ENCODE measurements at places on chromosomes 5 and 9.

DNA sequence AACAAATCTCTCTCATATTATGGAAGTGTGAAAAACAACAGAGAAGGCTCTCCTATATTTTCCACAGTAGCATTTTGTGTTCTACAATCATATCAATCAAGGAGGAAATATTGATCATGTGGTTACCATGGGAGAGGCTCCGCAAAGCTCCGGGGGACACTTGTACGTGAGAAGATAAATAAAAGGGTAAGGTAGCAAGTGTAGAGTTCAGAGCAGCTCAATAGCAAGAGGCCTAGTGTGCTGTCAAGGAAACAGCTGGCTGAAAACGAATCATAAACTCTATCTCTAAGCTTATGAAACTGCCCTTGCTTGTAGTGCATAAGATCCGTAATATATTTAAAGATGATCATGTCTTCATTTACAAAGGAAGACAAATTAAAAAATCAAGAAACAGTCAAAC, 57.5 kb downstream of the CDH18 start:
- no peak for DNase-seq

- DNase-seq = no peak
Observed at GRCh38 chr5:32143617-32144377, 30.3 kb downstream of the GOLPH3 start.

DNA sequence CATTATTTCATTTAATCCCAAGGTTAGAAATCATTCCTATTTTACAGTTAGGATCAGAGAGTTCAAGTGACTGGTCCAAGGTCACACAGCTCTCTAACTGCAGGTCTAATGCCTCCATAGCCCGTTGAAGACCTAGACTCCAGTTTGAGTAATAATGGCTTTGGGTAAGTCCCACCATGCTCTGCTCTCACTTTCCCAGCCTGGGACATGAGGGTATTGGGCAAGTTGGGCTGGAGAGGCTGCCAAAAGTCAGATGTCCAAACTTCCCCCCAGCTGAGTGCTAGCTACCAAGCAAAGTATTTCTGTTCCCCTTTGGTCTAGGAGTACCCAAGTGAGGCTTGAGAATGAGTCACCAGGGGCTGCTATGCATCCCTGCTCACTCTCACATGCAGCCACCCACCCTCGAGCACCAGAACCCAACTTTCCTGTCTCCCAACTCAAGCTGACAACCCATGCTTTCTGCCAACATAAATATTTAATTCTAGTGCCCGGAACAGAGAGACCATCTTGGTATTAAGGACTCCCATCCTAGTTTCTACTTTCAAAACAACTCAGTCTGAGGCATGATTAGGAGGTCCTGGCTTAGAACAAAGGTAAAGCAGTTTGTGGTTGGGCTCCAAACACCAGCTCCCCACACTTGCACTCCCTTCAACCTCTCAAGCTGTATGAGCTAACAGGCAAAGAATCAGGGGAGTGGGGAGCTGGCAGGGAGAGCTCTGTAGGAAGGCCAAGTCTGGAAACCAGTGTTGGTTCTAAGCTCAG, 236.5 kb upstream of the TRIM32 start:
- no peak for DNase-seq

DNA sequence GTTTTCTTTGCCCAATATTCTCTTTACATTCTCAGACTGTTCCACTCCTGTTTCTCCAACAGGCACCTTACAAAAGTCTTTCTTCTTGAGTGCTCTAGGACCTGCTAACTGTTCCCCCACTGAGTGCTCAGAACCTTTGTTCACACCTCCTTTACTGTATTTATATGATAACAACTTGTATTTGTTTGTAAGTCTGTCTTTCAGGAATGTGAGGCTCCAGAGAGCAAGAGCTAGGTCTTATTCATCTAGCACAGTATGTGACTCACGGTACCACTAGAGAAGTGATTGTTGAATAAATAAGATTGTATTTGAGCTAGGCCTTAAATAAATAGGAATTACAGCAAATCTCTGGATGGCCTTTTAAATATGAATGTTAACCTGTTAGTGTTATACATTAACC, 42.5 kb upstream of the MYOT start:
- DNase-seq = no peak

DNA sequence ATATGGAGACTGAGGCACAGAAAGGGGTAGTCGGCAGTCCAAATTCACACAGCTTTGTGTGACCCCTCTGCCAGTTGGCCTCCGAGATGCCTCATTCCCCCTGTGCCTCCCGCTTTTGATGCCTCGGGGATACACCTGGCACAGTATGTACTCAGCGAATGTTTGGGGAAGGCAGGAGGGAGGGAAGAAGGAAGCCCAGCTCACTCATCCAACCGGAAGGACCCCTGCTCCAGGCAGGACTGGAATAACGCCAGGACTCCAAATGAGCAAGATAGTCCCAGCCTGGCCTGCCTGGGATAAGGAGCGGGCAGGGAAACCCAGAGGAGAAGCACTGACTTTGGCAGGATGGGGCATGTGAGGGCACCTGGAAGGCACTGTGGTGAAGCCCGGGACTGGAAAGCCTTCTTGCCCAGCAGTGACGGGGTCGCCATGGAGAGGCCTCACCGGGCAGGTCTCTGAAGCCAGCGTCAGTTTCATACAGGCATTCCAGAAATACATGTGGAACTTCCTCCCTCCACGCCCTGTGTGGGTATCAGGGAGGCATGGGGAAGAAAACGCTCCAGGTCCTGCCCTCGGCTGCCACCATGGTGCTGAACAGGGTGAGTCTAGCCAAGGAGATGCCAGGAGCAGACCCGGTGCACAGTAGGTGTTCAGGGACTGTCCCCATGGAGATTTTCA, 20.3 kb downstream of the LMX1B start:
- no peak for DNase-seq

DNA sequence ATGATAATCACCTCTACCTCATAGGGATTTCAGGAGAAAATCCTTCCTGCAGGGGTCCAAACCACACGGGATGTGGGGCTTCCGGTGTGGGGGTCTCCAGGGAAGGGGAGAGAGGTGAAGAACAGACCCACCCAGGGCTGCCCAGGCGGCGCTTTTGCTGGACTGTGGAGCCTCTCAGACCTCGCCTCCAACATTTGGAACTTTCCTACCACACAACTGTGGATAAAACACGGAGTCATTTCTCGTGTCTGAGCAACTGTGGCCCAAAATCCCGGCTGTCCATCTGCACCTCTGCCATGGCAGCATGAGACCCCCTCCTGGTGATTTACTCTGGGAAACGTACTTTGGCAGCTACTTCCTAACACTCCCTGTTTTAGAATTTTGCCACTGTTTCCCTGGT, 307.8 kb upstream of the IRX4 start:
- DNase-seq = no peak

DNA sequence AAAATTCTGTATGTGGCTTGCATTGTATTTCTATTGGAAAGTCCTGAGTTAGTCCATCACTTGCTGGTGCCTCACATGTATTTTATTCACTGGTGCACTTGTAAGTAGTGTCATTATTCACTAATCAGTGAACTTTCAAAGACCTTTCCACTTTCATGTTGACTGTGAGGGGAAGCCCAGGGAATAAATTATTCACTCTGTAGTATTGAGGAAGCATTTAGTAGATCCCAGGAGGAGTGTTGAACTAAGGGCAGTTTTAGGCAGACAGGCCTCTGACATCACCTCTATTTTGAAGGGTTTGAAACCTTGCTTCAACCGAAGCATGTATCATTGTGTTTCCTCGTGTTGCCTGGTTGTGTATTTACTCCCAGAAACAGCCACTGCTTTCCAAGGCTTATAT, 705.4 kb upstream of the RIOK2 start:
- no peak for DNase-seq

DNA sequence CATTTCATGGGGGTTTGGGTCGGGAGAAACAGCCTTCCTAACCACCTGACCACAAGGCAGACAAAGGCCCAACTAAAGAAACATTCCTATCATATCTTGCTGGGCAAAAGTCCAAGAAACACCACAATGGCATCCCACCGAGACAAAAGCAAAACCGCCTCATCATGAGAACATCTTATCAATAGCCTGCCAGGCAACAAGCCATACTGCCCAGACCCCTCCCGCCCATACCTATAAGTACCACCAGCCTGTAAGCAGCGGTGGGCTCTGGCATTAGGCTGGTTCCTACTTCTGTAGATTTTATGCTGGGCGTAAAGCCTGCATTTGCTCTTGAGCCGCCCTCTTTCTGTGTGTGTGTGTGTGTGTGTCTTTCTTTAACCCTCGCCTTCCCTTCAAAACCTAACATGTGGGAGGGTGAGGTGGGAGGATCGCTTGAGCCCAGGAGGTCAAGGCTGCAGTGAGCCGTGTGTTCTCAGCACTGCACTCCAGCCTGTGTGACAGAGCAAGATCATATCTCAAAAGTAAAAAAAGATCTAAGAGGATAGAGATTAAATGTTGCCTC, 56.9 kb downstream of the PDE6A start:
- no peak for DNase-seq

- DNase-seq = no peak
Observed at GRCh38 chr9:126146254-126147145, 180.1 kb upstream of the MVB12B start.

DNA sequence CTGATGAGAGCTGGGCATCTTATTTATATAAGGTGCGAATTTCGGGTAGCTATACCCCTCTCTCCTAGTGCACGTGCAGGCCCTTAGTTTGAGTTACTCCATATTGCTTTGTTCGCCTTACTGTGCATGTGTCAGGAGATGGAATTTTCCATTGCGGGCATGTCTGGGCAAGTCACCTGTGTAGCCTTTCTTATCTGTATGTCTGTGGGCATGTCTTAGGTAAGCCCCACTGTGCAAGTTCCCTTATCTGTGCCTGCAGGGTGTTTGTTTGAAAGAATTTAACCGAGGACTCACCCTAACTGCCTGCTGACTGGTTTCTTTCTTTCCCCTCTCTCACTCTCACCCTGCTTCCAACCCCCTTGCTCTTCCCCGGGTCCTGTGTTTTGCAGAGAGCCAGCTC, 140.7 kb upstream of the RANBP3L start:
- no peak for DNase-seq

GRCh38 chr9:26129217-26129616, 451.0 kb upstream of the TUSC1 start:
- DNase-seq = no peak

DNA sequence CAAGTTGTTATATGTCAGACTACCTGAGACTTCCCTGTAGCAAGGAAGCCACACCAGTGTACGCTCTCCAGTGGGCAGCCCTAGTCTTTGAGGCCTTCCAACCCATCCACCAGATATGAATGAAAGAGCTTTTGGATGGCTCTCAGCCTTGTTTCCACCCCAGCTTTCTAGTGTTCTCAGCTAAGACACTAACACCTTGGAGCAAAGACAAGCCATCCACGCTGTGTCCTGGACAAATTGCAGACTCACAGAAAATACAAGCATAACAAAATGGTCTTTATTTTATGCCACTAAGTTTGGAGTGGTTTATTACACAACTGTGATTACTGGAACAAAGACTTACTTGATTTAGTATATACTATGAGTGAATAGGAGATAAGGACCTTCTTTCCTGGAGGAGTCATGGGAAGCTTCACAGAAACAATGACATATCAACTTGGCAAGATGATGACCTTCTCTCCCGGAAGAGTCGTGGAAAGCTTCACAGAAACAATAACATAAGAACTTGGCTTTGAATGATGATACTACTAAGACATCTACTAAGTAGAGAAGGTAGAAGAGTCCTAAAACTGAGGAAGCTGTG, 134.0 kb upstream of the VCAN start:
- DNase-seq = no peak

GRCh38 chr5:103617090-103617489, 54.5 kb upstream of the NUDT12 start:
- DNase-seq = no peak

GRCh38 chr5:139662617-139663016, 14.5 kb downstream of the CXXC5 start:
- DNase-seq = no peak

GRCh38 chr5:139667001-139667729, 19.0 kb downstream of the CXXC5 start:
- no peak for DNase-seq

GRCh38 chr5:32534041-32534440, 51.3 kb upstream of the SUB1 start:
- DNase-seq = no peak

- DNase-seq = peak; percentile 27
Observed at GRCh38 chr5:54518146-54518817, 723 bp downstream of the SNX18 start.

GRCh38 chr5:154370119-154370518, 75.7 kb upstream of the SAP30L start:
- no peak for DNase-seq

GRCh38 chr5:37873988-37874387, 34.1 kb upstream of the GDNF start:
- no peak for DNase-seq

GRCh38 chr5:36743891-36744772, 132.4 kb upstream of the NIPBL start:
- no peak for DNase-seq

DNA sequence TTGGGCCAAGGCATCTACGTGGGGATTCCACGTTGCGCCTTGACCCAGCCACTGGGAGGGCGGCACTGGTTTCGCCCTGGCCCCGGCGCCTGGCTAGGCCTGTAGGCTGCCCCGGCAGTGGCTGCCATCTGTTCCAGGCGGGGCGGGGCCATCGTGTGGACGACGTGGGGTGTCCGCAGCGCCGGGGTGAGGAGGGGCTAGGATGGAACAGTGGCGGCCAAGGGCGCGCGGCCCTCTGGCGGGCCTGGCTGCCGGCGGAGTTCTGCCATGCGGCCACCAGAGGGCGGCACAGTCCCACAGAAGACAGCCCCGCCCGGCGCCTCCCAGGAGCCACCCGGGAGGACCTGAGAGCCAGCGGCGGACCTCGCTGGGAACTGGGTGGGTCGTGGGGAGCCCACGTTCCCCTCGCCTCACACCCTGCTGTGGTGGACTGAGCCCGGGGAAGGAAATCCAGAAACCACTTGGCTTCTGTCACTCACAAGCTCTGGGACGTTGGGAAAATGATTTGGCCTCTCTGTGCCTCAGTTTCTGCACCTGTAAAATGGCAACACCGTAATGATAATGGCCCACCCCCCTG, 22.6 kb upstream of the RAPGEF1 start:
- DNase-seq = peak; percentile 50

GRCh38 chr5:154365823-154366222, 80.0 kb upstream of the SAP30L start:
- DNase-seq = no peak

GRCh38 chr5:163623986-163624385, 118.6 kb downstream of the MAT2B start:
- no peak for DNase-seq

- DNase-seq = no peak
Observed at GRCh38 chr5:156913719-156914370, 49.2 kb downstream of the TIMD4 start.

GRCh38 chr5:8908055-8908683, 637.7 kb downstream of the SEMA5A start:
- DNase-seq = no peak

All from T-helper 22 cell (primary cell).